ENCODE measurements at places on chromosomes 2 and 18. TPM values are rescaled to one million over a fixed set of nuclear protein-coding genes. Genes with fewer than 3 reads are reported as not detected.

The CXCR2 gene
- total RNA-seq: not detected

The CYS1 gene
- 8.9 TPM for total RNA-seq

The RIT2 gene
- total RNA-seq: not detected

The STAT4 gene
- 2.3 TPM for total RNA-seq

The EEF1B2 gene
- 680 TPM for total RNA-seq

The MRO gene
- 2.5 TPM for total RNA-seq

The SPP2 gene
- not detected for total RNA-seq

The TRIM43 gene
- total RNA-seq: not detected

The AFF3 gene
- total RNA-seq: 25.0 TPM

GRCh38 chr2:176435729-176436128 is 166.5 kb downstream of the MTX2 start:
- no peak for DNase-seq

DNA sequence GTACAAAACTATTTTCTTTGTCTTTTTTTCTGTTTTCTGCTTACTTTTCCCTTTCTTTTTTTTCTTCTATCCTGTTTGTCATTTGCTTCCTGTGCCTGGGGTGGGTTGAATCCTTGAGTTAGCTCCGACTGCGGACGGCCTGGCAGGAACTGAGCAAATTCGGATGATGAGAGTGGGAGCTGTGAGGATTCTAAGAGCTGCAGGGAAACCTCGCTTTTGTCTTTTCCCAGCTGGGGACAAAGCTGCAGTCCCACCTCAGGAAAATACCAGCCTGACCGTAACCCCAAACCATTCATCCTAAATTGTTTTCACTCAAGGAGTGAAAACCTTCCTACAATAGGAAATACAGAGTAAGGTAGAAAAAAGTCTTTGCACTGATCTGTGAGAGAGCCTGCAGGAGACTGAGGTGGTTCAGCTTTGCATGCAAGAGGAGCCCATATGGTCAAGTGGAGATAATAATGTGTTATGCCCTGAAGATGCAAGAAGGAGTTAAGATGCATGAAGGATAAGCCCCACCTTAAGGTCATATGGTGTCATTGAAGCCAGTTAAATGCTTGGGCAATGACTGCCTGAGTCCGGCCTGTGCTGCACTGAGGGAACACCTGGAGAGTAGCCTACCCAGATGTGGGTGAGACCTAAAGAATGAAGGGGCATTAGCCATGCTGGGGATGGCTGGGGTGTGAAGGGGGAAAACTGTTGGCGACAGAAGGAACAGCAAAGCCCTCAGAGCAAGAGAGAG is 31.7 kb upstream of the ARL4C start:
- DNase-seq: no peak

DNA sequence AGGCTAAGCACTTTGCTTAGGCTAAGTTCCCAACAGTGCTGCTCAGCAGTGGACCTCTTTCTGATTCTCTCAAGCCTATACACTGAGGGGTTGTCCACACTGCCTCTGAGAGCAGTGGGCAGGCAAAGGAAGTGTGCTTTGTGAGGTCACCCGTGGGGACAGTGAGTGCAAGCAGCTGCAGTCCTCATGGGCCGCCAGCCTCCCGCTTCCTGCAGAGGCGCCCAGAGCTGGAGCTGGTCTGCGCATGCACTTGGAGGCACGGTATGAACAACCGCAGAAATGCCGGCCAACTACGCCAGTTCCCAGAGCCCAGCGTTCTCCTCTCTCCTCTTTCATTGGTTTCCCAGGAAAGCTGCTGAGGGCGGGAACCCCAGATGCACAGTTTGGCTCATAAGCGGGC is 149.5 kb upstream of the DLX2 start:
- DNase-seq: no peak

- DNase-seq: peak; percentile 26
Measured at GRCh38 chr2:239595726-239596125, 194.9 kb upstream of the HDAC4 start.

DNA sequence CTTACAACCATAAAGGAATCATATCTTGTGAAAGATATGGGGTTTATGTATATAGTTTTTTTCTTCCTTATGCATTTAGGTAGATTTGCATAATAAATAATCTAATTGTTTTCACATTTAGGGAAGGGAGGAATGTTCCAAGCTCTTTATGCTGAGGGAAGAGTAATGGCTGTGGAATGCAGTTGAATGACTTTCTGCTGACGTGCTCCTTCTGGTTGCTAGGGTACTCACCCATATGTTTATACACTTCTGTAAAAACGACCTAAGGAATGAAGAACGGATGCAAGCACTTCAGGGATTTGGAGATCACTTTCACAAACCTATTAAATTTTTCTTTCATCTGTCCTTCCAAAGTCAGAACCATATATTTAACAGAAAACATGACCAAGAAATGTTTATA is 29.2 kb upstream of the PPP4R1 start:
- DNase-seq: no peak

- no peak for DNase-seq
Measured at GRCh38 chr18:62766266-62766665, 50.9 kb downstream of the PHLPP1 start.

DNA sequence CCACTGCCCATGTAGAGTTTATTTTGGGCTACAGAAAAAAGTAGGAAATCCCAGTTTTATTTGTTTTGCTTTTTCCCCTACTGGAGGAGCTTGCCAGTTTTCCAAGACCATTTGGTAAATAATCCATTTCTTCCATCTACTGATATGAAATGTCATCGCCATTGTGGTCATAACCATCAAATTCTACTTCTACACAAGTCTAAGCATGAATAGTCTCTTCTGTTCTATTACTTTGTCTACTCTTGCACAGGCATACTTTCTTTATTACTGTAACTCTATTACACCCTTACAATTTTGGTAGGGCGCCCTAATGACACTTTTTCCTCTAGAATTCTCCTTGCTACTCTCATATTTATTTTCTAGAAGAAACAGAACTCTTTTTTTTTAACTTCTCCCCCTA is 120.7 kb downstream of the ATAD2B start:
- no peak for DNase-seq

DNA sequence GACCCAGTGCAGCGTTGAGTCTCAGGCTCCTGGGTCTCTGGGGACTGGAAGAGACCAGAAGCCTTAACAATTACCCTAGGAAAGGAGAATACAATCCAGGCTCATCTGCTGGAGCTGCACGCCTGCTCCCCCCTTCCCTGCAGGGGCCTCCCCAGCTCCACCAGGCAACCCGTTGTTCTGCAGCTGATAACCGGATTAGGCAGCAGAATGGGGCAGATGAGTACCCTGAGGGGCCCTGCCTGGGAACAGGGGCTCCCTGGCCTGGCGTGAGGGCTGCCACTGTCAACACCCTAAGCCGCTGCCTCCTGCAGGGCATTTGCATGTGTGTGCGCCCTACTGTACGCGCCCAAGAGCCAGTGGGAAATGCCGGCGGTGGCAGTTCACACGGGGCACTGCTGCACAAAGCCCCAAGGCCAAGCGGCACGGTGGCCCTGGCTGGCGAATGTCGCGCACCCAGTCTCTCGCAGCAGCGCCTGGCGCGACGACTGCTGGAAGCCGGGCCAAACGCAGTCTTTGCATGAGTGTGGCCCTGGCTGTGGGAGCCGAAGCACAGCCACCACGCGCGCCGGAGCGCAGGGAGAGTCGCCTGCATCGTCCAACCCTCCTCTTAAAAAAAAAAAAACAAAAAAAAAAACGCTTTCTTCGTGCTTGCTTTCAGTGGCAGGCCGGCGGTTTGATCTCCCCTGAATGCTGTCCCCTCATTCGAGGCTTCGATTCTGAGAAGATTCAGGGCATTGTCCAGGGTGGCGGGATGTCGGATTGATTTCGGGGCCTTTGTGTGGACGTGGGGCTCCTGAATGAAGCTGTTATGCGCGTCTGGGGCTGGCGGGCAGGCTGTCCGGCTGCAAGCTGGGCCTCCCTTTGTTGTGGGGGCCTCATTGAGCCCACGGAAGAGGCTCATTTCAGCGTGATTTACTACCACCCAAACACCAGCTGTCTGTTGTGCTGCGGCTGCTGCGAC is 63.8 kb downstream of the SETBP1 start:
- DNase-seq: peak; percentile 75

DNA sequence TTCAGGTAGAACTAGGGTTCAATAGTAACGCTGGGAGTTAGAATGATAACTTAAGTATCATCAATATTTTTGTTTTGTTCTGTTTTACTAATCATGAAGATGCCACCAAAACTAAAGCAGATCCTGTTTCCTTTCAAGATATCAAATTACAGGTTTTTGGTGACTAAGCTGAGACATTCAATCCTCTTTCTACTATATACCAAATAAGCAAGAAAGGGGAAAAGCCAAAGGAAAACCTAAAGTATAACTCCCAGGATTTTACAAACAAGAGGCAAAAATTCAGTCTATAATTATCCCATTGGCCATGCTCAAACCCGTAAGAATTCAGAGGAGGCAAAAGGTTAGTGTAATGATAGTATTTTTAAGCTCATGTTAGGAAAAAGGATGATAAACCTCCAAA is 175.2 kb upstream of the CCDC150 start:
- no peak for DNase-seq

DNA sequence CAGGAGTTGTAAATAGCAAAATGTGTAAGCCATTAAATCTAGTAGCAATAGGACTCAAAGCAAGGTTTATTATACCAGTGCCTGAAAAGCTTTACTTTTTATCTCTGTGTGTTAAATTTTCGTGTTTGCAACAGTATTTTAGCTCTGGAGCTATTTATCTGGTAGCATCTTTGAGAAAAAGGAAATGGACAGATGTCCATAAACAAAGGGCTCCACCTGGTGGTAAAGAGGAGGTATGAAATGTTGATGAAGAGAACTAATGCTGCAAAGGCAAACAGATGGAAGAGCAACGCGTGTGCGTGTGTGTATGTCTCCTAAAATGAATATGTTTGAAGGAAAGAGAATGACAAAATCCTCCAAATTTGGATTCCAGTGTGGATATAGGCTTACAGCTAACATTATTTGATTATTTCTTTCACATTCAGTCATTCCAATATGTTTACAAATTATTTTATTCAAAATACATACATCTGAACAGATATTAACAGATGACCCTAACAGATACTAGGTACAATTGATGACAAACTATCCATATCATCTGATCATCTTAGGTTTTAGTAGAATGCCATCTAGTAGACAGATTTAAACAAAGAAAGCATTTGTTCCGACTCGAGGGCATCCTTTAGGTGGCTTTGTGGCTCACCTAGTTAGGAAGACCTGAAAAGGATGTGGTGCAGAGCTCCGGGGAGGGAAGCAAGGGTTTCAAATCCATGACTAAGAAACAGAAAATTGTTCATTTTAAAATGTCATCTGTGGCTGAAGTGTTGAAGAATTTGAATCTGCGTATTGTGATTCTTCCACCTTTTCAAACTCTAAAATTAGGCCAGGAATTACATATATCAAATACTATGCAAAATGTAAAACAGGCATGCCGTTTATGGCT is 383.3 kb downstream of the MTX2 start:
- DNase-seq: no peak

DNA sequence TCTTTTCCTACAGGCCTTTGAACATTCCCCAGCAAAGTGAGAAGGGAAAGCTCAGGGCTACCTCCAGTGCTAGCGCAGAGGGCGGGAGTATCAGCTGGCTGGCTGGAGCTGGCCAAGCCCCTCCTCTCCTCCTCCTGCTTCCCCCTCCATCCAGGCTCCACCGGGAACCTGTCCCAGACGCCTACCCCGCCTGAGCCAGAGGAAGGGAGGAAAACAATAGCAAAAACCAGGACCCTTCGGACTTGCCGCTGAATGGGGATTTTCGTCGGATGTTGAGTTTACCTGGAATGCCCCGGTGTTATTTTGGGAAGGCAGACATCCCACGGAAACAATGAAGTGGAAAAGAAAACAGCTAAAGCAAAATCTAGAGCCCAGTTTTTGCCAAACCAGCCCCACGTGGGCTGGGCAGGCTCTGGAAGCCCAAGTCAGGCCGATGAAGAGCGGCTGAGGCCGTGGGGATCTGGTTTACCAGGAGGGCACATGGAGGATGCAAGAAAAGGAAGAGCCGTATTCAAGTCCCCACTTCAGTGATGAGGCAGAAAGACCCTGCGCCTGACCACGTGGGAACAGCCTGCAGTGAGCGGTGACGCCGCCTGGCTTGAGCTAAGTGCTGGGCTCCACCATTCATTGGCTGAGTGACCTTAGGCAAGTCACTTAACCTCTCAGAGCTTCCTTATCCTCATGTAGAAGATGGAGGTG is 100.4 kb upstream of the LCLAT1 start:
- DNase-seq: peak; percentile 90

DNA sequence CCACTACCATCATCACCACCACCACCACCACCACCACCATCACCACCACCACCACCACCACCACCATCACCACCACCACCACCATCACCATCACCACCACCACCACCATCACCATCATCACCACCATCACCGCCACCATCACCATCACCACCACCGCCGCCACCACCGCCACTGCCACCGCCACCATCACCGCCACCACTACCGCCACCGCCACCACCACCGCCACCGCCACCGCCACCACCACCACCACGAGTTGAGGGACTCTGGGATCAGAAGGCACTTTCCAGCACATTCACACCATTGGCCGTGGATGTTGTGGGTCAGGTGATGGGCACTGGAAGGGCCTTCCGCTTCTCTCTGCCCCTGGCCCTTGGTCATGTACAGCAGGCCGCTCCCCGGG is 48.8 kb downstream of the ODC1 start:
- DNase-seq: no peak

DNA sequence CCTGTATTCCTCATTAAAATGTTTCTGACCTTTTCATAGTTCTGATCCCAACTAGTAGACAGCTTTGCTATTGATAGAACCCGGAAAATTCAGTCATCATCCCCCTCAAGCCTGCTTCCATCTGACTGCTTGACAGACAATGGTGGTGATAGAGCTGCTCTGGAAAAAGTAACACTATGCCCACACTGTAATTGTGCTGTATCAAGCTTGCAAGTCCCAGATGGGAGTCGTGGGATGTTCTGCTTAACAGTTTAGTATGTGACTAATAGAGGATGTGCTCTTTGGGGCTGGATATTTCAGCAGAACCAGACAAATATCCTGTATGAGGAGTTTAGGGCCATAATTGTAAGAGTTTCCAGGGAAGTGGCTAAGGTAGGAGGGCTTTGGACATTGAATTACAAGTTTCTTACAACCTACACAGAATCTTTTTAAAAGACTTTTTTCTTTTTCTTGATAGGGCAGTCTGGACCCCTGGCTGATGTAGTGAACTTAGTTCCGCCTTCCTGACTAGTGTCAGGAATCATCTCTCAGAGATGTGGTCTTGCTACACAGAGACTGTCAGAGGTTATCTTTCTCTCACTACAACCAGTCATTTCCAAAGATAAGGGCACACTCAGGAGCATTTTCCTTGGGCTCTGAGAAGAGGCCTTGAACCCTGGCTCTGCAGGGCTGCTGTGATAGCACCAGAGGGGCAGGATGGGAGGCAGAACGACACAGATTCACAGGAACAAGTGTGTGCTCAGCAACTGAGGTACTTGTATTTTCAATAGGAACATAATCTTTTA is 158.0 kb upstream of the RBMS1 start:
- no peak for DNase-seq

All from sigmoid colon (tissue), 7 donors.